ENCODE measurements at places on chromosomes 7 and 10.

GRCh38 chr7:150737265-150738055 lies at the start of gene GIMAP5:
TSS of gene GIMAP5 (plus strand) at chr7:150737418. CDS start at chr7:150740885, 3,467 bp downstream.
- no peak for DNase-seq

GRCh38 chr7:29139796-29140195 lies 6.5 kb downstream of the CPVL start:
- DNase-seq = no peak

DNA sequence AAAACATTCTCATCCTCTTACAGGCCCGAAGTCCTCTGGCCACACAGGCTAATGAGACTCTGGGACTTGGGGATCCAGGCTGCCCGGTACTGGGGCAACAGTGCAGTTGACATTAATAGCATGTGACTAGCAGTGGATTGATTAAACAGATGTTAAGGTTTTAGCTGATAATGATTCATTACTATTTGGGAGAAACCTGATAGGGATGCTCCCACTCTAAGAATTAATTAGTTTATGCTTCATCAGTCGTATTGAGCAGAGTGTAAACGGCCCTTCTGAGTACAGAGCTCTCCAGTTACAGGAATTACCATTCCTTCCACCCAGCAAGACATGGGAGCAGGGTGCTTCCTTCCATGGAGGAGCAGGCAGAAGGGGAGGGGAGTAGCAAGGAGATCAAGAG lies 82.7 kb downstream of the RPS24 start:
- no peak for DNase-seq

- no peak for DNase-seq
Observed at GRCh38 chr7:77276120-77276519, 76.5 kb upstream of the FGL2 start.

DNA sequence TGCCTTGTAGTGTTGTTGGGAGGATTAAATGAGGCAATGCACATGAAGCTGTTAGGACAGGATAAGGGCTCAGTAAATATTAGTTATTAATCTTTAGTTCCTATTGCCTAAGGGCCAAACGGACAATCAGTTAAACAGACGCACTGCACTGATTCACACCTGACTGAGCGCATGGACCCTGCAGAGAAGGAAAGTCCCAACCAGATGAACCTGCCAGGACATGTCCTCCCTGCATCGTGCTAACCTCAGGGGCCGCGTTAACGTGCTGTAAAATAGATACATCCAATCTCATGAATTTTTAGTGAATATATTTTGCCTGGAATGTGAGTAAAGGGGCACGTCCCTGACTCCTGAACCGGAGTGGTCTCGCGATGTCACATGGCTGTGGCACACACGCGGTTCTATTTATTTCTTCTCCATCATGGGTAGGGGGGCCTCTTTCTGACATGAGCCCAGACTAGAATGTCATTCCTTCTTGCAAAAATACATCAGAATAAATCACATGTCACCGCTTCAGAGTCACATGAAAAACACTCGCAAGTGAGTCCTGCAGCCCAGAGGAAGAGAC lies 12.3 kb downstream of the ADARB2 start:
- DNase-seq = no peak

DNA sequence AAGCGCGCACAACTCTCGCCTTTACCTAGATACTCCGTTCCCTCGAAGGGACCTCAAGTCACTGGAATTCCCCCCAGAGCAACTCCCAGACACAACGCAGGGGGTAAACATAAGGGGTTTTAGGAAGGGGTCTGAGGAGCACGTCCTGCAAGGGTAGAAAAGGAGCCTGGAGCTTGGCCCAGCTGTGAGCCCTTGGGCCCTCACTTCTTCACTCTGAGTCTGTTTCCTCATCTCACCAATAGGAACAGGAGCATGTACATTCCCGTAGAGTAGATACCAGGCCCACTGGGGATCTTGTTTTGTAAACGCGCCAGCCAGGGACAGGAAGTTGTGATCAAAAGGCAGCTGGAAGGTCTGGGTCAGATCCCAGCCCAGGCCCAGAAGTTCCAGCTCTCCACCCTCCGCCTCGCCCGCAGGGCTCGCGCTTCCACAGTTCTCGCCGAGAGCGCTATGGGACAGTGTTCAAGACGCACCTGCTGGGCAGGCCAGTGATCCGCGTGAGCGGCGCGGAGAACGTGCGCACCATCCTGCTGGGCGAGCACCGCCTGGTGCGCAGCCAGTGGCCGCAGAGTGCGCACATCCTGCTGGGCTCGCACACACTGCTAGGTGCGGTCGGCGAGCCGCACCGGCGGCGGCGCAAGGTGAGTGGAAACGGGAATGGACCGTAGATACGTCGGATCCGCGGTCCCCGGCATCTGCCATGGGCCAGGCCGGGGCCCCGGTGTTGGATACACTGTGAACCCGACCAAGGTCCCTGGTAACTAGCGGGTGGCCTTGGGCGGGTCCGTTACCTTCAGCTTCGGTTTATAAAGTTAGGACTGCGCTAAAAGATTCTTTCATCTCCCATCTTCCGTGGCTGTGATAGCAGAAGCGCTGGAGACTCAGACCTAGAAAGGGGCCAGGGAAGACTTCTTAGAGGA lies 1.3 kb downstream of the CYP26C1 start:
- DNase-seq = no peak
